ENCODE measurements at places on chromosomes 2 and 18. TPM values are rescaled to one million over a fixed set of nuclear protein-coding genes. Genes with fewer than 3 reads are reported as not detected.

- peak; percentile 86 for DNase-seq
These were observed at the start of gene NCKAP1 for GRCh38 chr2:183038341-183039300. TSS of gene NCKAP1 (minus strand) at chr2:183038457. CDS start at chr2:183038099, 358 bp downstream.

Gene PLGLB1
- total RNA-seq = 3.2 TPM

DNA sequence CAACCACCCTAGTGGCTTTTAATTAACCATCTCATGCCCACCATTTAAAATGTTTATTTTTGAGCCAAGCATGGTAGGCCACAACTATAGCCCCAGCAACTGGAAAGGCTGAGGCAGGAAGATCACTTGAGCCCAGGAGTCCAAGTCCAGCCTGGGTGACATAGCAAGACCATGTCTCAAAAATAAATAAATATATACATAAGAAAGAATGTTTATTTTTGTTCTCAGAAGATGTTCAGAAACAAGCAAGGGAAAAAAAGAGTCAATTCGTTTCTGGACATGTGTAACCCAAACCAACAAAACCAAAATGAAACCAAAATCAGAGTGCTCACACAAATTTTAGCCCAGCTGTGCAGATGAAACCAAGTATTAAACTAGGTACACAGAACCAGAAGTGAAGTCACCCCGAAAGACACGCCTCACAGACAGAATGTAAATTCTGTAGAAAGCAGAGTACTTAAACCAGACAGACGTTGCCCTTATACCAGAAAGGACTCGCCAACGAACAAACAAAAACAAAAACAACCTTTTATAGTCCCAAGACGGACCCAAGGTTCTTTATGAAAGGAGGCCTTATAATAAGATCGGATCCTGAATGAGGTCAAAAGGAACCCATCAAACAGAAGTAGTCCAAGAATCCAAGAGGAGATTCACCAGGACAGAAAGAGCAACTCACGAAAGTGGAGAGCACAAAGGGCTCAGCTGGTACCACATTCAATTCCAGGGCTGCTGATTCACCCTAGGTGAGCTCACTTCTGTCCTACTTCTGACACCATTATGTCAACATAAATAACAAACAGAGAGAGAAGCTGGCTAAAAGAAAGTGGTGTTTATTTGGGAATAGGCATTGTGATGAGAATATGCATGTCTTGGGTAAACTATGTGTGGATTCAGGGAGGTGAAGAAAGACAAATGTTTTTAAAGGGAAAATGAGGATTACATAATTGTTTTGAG is 31.8 kb upstream of the MTCL1 start:
- DNase-seq = no peak

Gene TMEM247
- not detected for total RNA-seq

- DNase-seq = no peak
These were observed 4.8 kb downstream of the RESP18 start for GRCh38 chr2:219327719-219328118.

Gene NAT8
- not detected for total RNA-seq

Gene VSNL1
- not detected for total RNA-seq

GRCh38 chr2:115573756-115574155 is 1131.3 kb downstream of the DPP10 start:
- DNase-seq = no peak

Gene AQP12A
- total RNA-seq = not detected

- DNase-seq = no peak
These were observed 49.1 kb upstream of the PIK3C3 start for GRCh38 chr18:41905786-41906527.
